ENCODE measurements at places on chromosomes 12 and 14. TPM values are rescaled to one million over a fixed set of nuclear protein-coding genes. Genes with fewer than 3 reads are reported as not detected.

The SIX6 gene
- 0.08 TPM for total RNA-seq

The KRT75 gene
- not detected for total RNA-seq

The SAMD15 gene
- 2.0 TPM for total RNA-seq

The TMEM229B gene
- 62.3 TPM for total RNA-seq

The PRB2 gene
- not detected for total RNA-seq

The SLC6A12 gene
- 1.4 TPM for total RNA-seq

The SYT1 gene
- not detected for total RNA-seq

The GPR137C gene
- 0.40 TPM for total RNA-seq

The LRRC10 gene
- total RNA-seq, result not detected

The PIK3C2G gene
- total RNA-seq, result not detected

GRCh38 chr14:69153152-69153872 lies 393 bp upstream of the DCAF5 start:
- peak; percentile 94 for DNase-seq

DNA sequence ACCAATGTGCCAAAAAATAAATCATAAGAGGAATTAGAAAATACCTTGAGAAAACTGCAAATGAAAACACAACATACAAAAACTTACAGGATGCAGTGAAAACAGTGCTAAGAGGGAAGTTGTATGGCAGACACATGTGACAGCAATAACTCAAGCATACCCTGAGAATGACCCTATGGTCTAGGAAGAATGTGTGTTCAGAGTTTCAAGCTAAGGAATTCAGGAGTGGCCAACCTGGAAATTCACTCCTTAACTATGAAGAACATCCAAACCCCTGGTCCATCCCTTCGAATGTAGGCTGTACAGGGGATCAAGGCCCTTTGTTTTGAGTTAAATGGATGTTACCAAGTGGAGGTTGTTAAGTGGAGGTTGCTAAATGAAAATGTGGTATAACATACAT lies 16.7 kb upstream of the TTC9 start:
- DNase-seq, result no peak

DNA sequence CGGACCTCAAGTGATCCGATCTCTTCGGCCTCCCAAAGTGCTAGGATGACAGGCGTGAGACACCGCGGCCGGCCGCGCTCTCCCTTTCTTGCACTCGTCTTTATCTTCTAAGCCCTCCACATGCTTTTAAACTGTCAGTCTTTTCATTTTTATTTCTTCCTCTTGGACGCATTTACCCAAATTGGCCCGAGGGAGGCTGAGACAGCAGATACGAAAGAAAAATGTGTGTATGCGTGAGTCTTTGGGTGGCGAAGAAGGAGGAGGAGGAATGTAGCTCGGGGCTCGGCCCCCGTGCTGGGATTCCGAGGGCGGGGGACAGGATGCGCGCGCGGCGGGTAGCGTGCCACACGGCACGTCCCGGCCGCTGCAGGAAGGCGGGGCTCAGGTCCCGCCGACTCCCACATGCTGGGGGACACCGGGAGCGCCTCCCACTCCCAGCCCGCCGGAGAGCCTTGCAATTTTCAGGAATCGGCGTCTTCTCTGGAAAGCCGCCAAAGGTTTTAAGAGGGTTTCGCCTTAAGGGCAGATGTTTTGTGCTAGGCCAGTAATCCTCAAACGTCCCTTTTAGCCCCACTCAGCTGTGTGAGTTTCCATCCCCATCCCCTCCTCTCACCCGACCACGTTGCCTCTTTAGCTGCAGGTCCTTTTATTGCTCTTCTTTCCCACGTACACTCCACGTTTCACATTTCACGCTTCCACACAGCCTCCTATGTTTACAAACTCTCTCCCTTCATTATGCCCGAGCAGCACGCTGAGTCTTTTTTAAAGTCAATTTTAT lies 34.7 kb upstream of the SLC2A3 start:
- DNase-seq, result peak; percentile 94

- peak; percentile 81 for DNase-seq
Measured at GRCh38 chr14:106436310-106436905, 910.0 kb downstream of the TMEM121 start.

DNA sequence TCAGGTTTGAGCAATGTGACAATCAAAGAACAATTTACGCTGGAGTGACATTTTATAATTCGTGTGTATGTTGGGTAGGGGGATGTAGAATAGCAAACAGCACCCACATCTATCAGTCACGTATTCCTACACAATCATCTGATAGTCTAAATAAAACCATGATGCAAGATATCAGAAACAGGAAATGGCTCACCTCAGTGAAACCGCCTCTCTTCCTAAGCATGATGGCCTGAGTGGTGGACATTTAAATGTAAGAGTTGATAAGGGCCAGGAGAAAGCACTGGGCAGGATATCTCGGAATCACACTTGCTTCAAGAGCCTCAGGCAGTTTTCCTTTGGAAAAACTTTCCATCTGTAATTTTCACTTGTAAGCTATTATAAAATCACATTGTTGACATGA lies 128.2 kb downstream of the GRIP1 start:
- no peak for DNase-seq

GRCh38 chr14:70032447-70032846 lies 153.2 kb downstream of the SMOC1 start:
- no peak for DNase-seq

DNA sequence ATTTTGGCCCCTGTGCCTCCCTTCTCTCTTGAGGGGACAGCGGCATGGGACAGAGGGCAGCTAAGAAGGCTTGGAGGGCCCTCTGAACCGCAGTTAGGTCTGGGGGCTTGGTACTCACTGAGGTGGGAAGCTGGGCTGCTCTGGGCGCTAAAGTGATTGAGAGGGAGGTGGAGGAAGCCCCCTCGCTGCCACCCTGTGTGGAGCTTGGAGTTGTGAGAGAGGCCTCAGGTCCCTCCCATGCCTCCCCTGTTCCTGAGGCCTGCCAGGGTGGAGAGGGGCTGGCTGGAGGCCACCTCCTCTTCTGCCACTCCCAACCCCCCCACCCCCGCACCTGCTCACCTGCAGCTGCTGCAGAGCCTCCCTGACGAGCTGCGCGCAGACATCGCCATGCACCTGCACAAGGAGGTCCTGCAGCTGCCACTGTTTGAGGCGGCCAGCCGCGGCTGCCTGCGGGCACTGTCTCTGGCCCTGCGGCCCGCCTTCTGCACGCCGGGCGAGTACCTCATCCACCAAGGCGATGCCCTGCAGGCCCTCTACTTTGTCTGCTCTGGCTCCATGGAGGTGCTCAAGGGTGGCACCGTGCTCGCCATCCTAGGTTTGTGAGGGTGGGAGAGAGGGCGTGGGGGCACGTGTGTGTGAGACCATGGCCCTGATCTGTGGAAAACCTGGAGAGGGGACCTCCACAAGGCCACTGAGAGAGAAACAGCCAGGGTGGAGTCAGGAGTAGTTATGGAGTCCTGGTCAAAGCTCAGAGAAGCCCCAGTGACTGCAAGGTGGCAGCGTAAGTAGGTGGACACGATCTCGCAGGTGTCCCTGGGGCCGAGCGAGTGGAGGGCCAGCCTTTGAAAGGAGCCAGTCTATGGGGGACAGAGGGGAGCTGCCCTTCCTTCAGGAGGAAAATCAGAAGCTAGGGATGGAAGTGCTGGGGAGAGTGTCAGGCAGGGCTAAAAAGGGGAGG lies 11.2 kb downstream of the KCNH3 start:
- no peak for DNase-seq

- no peak for DNase-seq
Measured at GRCh38 chr12:48109424-48109823, 3.5 kb upstream of the SENP1 start.

- DNase-seq, result no peak
Measured at GRCh38 chr12:106113824-106114446, 24.8 kb downstream of the NUAK1 start.

DNA sequence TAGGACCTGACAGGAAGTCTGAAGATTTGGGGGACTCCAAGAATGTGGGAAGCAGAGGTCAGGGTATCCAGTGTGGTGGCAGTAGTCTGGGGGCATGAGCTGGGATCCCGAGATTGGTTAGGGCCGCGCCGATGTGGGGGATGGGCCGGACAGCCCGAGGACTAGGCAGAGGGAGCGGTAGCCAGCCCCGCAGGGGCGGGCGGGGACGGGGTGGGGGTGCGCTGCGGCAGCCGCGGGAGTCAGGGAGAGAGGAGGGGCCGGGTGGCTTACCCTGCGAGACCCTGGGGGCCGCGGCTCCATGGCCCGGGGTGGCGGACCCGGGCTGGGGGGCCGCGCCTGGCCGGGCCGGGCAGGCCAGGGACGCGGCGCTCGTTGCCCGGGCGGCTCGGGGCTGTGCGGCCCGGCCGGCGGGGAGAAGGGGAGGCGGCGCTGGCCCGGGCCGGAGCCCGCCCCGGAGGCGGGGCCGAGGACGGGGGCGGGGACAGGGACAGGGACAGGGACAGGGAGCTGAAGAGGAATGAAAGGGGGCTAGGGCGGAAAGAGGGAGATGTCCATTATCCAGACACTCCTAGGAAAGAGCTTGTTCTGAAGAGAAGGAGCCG lies 5.6 kb downstream of the ZNF385A start:
- peak; percentile 60 for DNase-seq

- DNase-seq, result no peak
Measured at GRCh38 chr12:109116611-109116949, 193 bp downstream of the ACACB start.

- no peak for DNase-seq
Measured at GRCh38 chr12:44375694-44376093, 500.4 kb downstream of the NELL2 start.
